ENCODE measurements at places on chromosomes 11 and 22.

DNA sequence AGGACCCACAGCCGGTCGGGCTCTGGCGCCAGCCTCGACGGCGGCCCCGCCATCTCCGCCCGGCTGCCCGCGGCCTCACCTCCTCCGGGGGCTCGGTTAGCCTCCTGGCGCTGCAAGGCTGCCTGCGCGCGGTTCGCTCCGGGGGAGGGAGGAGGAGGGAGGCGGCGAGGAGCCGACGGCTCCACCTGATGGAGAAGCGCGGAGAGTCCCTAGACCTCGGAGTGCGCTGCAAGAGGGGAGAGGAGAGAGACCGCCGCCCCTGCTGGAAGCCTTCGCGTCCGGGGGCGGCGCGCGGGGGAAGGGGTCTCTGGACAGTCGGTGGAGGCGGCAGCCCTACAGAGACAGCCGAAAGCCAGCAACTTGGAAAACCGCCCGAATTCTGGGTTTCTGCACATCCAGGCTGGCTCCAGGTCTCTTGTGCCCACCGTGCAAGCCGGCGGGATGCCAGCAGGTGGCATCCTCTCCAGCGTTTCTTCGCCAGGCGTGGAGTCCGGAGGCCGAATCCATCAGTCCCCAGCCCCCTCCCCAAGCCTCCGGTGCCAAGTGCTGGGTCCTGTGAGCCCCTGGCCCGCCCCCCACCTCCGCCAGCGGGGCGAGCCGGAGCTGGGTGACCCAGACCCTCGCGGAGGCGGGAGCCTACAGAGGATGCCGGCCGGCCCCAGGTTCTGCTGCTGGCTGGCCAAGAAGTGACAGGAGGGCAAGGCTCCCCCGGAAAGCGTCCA is 2.9 kb upstream of the KIRREL3 start:
- no peak for DNase-seq

- DNase-seq, result no peak
Measured at GRCh38 chr22:44755417-44755816, 3.0 kb downstream of the ARHGAP8 start.

GRCh38 chr11:72105888-72106287 is at the start of gene TOMT:
TOMT (plus strand) TSS chr11:72105924; CDS start chr11:72105952, 28 bp downstream.
- DNase-seq, result no peak

DNA sequence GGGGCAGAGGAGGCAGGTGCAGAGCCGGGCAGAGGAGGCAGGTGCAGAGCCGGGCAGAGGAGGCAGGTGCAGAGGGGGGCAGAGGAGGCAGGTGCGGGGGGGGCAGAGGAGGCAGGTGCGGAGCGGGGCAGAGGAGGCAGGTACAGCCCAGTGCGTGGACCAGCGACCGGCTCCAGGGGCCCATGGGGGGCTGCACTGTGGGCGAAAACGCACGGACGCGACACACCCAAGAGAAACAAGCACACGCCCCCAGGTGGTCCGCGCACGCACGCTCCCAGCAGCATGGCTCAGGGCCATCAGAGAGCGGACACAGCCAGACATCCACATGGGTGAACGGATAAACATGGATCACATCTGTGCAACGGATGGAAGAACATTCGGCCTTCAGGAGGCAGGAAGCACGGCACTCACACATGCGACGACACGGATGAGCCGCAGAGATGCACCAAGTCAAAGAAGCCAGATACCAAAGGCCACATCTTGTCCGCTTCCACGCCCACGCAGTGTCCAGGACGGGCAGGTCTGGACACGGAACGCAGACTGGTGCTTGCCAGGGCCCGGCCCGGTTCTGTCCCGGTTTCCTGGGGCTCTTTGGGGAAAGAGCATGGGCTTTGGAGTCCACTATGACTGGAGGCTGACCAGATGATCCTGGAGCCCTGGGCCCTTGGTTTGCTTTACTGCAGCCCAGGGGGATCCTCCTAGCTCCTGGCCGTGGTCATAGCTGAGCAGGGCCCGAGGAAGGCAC is 21.8 kb downstream of the OSBPL5 start:
- no peak for DNase-seq

GRCh38 chr22:50576070-50576469 is 2.2 kb downstream of the CPT1B start:
- no peak for DNase-seq

- no peak for DNase-seq
Measured at GRCh38 chr11:114296605-114297372, 590 bp downstream of the NNMT start.

- no peak for DNase-seq
Measured at GRCh38 chr11:59267736-59268475, 55.2 kb upstream of the MPEG1 start.

DNA sequence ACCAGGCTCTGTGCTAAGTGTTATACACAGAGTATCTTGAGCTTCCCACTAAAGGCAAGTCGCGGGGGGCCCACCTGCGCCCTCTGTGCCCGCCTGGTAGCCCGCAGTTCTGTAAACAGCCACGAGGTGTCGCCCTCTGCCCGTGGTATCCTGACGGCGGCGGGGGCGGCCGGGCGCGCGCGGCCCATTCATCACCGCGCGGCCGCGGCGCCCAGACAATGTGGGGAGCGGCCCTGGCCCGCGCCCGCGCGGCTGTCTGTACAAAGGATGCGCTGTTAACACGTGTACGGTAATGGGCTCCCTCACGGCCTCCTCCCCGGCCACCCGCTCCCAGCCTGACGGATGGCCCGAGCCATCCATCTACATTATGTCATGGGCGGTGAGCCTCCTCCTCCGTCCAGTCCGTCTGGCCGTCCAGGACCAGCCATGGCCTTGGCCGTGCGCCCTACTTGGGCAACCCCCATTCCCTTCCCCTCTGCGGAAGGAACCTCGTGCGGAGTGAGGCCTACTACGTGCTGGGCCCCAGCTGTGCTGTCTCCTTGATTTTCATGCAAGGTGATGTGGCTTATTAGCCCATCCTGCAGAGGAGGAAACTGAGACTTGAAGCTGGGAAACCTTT is 99.4 kb downstream of the MIAT start:
- DNase-seq, result peak; percentile 3

GRCh38 chr11:27118949-27119348 is 78.3 kb downstream of the BBOX1 start:
- no peak for DNase-seq

GRCh38 chr11:64352995-64353714 is 5.8 kb upstream of the RPS6KA4 start:
- no peak for DNase-seq

DNA sequence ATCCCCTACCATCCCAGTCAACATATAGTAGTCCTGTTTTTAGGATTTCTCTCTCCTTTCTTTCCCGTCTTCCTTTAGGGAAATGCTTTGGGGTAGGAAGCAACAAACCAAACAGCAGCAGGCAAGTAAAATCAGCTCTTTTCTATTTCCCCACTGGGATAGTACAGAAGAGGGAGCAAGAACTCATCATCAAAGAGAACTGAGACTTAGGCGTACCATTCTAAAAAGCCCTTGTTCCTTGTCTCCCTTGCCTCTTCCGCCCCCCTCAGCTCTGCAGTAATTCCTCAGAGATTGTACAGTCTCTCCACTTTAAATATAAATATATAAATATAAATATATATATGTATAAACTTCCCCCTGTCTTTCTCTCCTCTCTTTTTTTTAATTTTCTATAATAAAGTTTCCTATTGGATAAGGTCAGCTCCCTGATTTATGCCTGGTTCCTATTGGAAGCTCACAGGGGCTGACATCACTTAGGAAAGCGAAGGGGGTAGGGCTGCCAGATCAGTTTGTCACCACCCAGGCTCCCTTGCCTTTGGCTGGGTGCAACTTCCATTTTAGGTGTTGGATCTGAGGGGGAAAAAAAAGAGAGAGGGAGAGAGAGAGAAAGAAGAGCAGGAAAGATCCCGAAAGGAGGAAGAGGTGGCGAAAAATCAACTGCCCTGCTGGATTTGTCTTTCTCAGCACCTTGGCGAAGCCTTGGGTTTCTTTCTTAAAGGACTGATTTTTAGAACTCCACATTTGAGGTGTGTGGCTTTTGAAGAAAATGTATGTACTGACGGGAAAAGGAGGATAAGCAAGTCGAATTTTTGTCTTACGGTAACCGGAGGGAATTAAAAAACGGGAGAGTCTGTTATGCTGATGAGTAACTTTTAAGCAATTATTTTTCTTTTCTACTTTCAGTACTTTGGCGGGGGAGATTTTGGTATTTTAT is at the start of gene CTNND1:
Gene CTNND1, plus strand, starts transcription at position 502 of the 934 bp plus-strand sequence. CDS start 29,677 bp downstream, outside the sequence.
- no peak for DNase-seq

GRCh38 chr11:4156571-4156970 is 62.0 kb downstream of the RRM1 start:
- no peak for DNase-seq

GRCh38 chr11:128506999-128507611 is 80.3 kb downstream of the ETS1 start:
- no peak for DNase-seq

DNA sequence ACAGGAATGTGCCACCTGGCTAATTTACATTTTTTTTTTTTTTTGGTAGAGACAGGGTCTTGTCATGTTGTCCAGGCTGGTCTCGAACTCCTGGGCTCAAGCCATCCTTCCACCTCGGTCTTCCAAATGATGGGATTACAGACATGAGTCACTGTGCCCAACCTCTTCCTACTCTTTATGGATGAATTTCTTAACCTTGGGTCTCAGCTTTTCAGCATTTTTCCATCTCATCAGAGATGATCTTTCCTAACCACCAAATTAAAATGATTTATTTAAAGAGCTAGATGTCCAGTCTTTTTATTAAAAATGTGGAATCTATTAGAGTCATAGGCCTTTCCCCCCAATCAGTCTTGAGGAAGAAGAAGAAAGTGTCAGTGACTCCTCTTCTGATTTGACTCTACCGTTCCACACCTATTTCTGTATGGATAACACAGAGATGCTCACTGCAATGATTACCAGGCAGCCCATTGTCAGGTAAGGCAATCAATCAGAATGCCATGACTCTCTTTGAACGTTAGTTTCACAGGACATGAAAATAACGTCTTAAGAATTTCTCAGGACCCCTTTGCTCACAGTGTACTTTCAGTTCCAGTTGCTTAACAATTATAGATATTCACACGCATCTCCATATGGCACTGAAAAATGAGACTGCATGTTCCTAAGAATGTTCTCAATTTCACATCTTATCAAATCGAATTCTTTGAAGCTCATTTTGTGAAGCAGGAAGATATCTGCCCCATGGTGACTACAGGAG is 51.0 kb downstream of the MIAT start:
- DNase-seq, result no peak

Data from stimulated activated CD8-positive, alpha-beta memory T cell treated with anti-CD3 and anti-CD28 coated beads, Interleukin-4, amount 100 ng/mL, for 1 hour (primary cell).